ENCODE measurements at places on chromosomes 16 and 17. TPM values are rescaled to one million over a fixed set of nuclear protein-coding genes. Genes with fewer than 3 reads are reported as not detected.

Gene EPN3
- total RNA-seq, result 15.0 TPM

Gene RAMP2
- total RNA-seq, result 58.3 TPM

- peaks cover 20% of the 10 kb centered on the region for H3K4me1 ChIP-seq
- no peaks in the 10 kb centered on the region for H3K27me3 ChIP-seq
- no peak for DNase-seq
- no peak overlapping the region for H3K4me3 ChIP-seq
These were observed 113.8 kb downstream of the MSI2 start for GRCh38 chr17:57370037-57370581.

Gene ZSCAN10
- not detected for total RNA-seq

Gene CLEC16A
- 23.4 TPM for total RNA-seq

Gene RTN4RL1
- 4.2 TPM for total RNA-seq

Gene CSH1
- not detected for total RNA-seq

- no peak overlapping the region for H3K27ac ChIP-seq
- peak; percentile 30 for DNase-seq
- H3K36me3 ChIP-seq, result no peaks in the 10 kb centered on the region
These were observed 27.9 kb upstream of the OR4D1 start for GRCh38 chr17:58120195-58120822.

- peaks cover 6% of the 10 kb centered on the region for H3K4me1 ChIP-seq
- no peaks in the 10 kb centered on the region for H3K27me3 ChIP-seq
- H3K36me3 ChIP-seq, result no peaks in the 10 kb centered on the region
- H3K27ac ChIP-seq, result no peak overlapping the region
- DNase-seq, result no peak
These were observed 174.7 kb downstream of the KATNIP start for GRCh38 chr16:27724482-27725235.

DNA sequence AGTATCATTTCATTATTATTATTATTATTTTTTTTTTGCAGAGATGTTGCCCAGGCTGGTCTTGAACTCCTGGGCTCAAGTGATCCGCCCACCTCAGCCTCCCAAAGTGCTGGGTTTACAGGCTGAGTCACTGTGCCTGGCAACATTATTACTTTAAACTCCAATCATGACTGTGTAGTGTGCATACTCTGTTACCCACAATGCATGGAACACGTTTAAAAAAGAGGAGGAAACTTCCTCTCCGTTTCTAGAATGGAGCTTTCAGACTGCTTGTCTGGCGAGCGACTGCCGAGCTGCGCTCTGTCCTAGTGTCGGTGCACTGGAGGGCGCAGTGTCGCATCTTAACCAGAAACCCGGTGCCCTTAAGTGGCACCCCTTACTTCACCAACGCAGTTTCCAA lies 22.1 kb upstream of the FASN start:
- H3K27me3 ChIP-seq, result no peaks in the 10 kb centered on the region
- H3K36me3 ChIP-seq, result peaks cover 6% of the 10 kb centered on the region
- H3K4me1 ChIP-seq, result no peaks in the 10 kb centered on the region
- no peak overlapping the region for H3K4me3 ChIP-seq
- DNase-seq, result no peak

DNA sequence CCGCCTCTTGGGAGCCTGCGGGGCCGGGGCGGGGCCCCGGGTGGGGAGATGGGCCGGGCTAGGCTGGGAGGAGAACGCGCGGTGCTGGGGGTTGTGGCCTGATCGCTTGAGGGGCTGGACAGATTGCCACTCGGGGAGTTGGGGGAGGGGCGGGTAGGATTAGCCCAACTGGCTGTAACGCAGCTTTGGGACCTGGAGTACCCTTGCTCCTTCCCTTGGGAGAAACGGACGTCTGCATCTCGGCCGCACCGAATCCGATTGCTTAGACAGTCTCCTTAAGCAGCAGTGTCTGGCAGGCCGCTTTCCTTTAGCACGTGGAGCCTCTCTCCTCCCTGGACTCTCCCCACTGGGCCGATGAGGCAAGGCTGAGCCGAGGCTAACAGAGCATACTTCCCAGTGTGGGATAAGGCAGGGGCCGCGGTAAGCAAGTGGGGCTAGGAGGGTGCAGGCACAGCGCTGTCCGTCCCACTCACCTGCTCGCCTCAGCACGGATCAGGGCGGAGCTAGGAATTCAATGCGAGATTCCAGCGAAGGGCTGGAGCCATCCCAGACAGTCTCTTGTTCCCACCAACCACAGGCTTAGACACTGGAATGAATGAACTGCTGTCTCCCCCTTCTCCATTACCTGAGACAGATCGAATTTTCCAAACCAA lies 540 bp upstream of the ACLY start:
- no peaks in the 10 kb centered on the region for H3K36me3 ChIP-seq
- peak overlapping the region; percentile 100 for H3K4me3 ChIP-seq
- no peaks in the 10 kb centered on the region for H3K27me3 ChIP-seq
- no peak for DNase-seq
- H3K4me1 ChIP-seq, result peaks cover 30% of the 10 kb centered on the region
- peak overlapping the region; percentile 93 for H3K27ac ChIP-seq

Gene DOC2B
- total RNA-seq, result 1.7 TPM

GRCh38 chr16:8739151-8739550 lies 58.3 kb downstream of the TMEM186 start:
- no peaks in the 10 kb centered on the region for H3K36me3 ChIP-seq
- H3K27me3 ChIP-seq, result no peaks in the 10 kb centered on the region
- H3K27ac ChIP-seq, result no peak overlapping the region
- H3K4me1 ChIP-seq, result no peaks in the 10 kb centered on the region

Gene RNF112
- total RNA-seq, result 0.45 TPM

DNA sequence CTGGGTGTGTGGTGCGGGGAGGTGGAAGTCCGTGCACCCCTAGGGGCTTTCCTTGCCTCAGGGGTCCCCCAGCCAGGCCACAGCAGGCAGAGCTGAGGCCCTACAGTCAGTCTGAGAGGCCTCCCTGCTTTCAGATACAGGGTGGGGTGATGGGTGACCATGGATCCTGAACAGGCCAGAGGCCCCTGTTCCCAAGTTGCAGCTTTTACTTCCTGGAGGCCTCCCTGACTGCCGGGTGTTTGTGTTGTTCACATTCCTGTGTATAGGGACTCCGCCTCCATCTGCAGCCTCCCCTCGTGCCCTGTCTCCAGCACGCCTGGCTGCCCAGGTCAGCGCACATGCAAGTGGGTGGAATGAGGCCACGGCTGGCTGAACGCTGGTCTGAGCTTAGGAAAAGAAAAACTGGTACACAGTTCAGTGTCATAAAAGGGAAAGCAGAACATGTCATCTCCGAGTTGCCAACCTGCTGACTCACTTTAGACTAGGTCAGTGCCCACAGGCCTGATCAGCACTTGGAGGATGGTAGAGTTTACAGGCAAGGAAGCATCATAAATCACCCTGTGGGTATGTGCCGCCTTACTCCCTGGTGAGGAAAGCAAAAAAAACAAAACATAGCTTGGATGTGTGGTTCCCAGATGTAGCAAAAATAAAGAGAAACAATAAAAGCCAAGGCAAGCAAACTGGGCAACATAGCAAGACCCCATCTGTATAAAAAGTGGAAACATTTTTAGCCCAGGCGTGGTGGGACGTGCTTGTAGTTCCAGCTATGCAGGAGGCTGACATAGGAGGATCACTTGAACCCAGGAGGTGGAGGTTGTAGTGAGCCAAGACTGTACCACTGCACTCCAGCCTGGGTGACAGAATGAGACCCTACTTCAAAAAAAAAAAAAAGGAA lies 6.2 kb upstream of the SLC7A6 start:
- peak overlapping the region; percentile 69 for H3K27ac ChIP-seq
- no peak for DNase-seq
- no peaks in the 10 kb centered on the region for H3K27me3 ChIP-seq
- no peak overlapping the region for H3K4me3 ChIP-seq
- H3K36me3 ChIP-seq, result no peaks in the 10 kb centered on the region
